ENCODE measurements at places on chromosomes 2 and 18. TPM values are rescaled to one million over a fixed set of nuclear protein-coding genes. Genes with fewer than 3 reads are reported as not detected.

DNA sequence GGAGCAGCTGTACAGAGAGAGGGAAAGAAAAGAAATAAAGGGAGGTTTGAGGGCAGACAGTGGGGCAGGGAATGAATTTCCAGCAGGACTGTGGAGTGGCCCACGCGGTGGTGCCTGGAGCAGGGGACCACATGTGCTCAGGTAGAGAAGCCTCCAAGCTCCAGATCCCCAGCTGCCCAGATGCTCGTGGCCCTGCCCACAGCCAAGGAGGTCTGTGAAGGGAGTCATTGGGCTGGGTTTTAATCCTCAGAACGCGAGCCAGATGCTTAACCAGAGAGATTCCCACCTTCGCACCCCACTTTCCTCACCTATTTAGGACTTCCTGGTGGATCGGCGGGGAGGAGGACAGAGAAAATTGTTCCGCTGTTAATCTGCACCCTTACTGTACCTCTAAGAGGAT lies 369.4 kb downstream of the PARD3B start:
- no peaks in the 10 kb centered on the region for H3K27me3 ChIP-seq
- H3K4me1 ChIP-seq = peaks cover 5% of the 10 kb centered on the region
- H3K36me3 ChIP-seq = no peaks in the 10 kb centered on the region

- peaks cover 36% of the 10 kb centered on the region for H3K27me3 ChIP-seq
- no peaks in the 10 kb centered on the region for H3K4me1 ChIP-seq
- no peak overlapping the region for H3K4me3 ChIP-seq
- DNase-seq = no peak
- no peak overlapping the region for H3K27ac ChIP-seq
Measured at GRCh38 chr2:68931799-68932198, 20.9 kb downstream of the GKN2 start.

- no peak overlapping the region for H3K4me3 ChIP-seq
- H3K4me1 ChIP-seq = no peaks in the 10 kb centered on the region
- no peak overlapping the region for H3K27ac ChIP-seq
Measured at GRCh38 chr2:43095533-43096295, 130.7 kb downstream of the ZFP36L2 start.

DNA sequence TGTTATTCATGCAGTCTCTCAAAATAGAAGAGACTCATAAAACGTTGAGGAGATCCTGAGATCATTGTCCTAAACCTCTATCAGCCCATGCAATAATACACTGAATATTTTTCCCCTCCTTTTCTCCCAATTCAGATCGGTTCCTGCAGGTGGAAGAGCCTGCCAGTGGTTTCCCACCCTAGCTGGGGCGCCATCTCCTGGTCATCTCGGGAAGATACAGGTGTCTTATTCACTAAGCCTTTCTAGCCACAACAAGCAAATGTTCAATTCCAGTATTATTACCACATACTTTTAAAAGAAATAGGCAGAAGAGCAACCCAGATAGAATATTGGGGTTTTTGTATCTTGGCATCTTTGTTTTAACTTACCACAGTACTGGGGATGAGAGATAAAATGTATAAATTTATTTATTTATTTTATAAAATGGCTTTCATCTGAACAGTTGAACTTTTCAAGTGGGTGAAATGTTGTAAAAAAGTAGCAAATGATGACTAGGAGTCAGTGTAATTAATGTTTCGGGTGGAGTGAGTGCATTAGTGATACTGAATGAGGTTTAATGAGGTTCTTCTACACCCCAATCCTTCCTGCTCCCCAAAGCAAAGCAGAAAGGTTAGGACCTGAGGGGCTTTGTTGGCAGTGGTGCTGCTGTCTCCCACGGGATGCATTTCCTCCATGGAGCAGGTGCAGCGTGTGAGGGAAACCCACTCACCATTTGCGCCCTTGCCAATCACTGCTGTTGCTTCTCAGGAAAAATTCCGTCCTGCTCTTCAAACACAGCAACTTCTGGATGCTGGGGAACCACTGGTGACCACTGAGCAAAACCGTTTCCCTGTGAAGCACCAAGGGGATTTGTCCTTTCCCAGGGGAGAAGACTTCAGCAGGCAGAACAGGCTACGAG lies 147.1 kb upstream of the FHL2 start:
- no peaks in the 10 kb centered on the region for H3K4me1 ChIP-seq
- H3K27me3 ChIP-seq = peaks cover 51% of the 10 kb centered on the region
- no peaks in the 10 kb centered on the region for H3K36me3 ChIP-seq

- H3K36me3 ChIP-seq = no peaks in the 10 kb centered on the region
- H3K4me3 ChIP-seq = no peak overlapping the region
- H3K27ac ChIP-seq = no peak overlapping the region
- no peaks in the 10 kb centered on the region for H3K27me3 ChIP-seq
- peaks cover 37% of the 10 kb centered on the region for H3K4me1 ChIP-seq
Measured at GRCh38 chr2:11873356-11874154, 127.1 kb downstream of the LPIN1 start.

DNA sequence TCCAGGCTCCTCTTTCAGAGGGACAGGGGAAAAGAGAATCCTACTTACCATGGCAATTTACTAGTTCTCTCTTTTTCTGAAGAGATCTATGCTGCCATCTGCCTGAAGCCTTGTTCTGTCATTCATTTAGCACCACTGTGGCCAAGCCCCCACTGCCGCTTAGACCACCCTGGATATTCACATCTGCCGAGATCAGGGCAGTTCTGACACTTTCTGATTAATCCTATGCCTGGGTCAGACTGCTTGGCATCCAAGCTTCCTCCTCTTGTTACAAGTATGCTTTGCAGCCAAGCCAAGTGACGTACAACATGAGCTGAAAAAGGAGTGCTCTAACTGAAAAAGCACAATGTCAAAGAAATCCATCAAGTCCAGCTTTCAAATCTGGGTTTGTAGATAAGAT lies 332.6 kb downstream of the SUCLG1 start:
- H3K27me3 ChIP-seq = no peaks in the 10 kb centered on the region
- H3K27ac ChIP-seq = no peak overlapping the region
- no peaks in the 10 kb centered on the region for H3K36me3 ChIP-seq
- no peaks in the 10 kb centered on the region for H3K4me1 ChIP-seq
- H3K4me3 ChIP-seq = no peak overlapping the region
- DNase-seq = no peak

- no peak overlapping the region for H3K27ac ChIP-seq
- no peak for DNase-seq
- H3K36me3 ChIP-seq = no peaks in the 10 kb centered on the region
- no peaks in the 10 kb centered on the region for H3K27me3 ChIP-seq
- H3K4me1 ChIP-seq = no peaks in the 10 kb centered on the region
Measured at GRCh38 chr18:27964811-27965210, 212.1 kb downstream of the CDH2 start.

- H3K4me3 ChIP-seq = no peak overlapping the region
- no peaks in the 10 kb centered on the region for H3K36me3 ChIP-seq
- H3K27me3 ChIP-seq = no peaks in the 10 kb centered on the region
- no peak overlapping the region for H3K27ac ChIP-seq
- no peaks in the 10 kb centered on the region for H3K4me1 ChIP-seq
- no peak for DNase-seq
Measured at GRCh38 chr18:32983721-32984120, 210.9 kb upstream of the KLHL14 start.

- no peak overlapping the region for H3K4me3 ChIP-seq
- peaks cover 6% of the 10 kb centered on the region for H3K36me3 ChIP-seq
Measured at GRCh38 chr2:148704247-148704646, 59.7 kb downstream of the EPC2 start.

- H3K27ac ChIP-seq = no peak overlapping the region
- peaks cover 89% of the 10 kb centered on the region for H3K36me3 ChIP-seq
- no peaks in the 10 kb centered on the region for H3K4me1 ChIP-seq
- H3K4me3 ChIP-seq = no peak overlapping the region
Measured at GRCh38 chr2:241235859-241236593, 47.5 kb downstream of the ANO7 start.

DNA sequence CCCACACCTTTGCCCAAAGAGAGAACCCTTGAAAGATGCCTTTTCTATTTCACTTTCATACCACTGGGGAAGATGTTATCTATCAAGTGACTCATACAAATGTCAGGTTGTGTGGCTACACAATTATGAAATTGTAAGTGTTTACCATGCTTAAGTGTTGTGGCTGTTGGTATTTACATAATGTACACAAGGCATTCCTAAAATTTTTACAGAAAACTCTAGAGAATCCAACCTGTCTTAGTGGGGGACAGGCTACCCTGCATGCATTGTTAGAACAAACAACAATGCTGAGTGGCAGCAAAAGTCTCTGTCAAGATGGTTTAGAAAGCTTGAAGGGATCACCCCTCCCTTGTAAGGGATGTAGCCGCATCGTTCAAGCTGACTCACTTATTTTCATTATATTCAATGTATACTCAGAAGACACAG lies 5.5 kb upstream of the MGAT4A start:
- no peaks in the 10 kb centered on the region for H3K4me1 ChIP-seq
- H3K36me3 ChIP-seq = no peaks in the 10 kb centered on the region
- H3K27me3 ChIP-seq = peaks cover 15% of the 10 kb centered on the region
- no peak for DNase-seq
- no peak overlapping the region for H3K4me3 ChIP-seq

The ESPNL gene
- 0.04 TPM for total RNA-seq

The SNTG2 gene
- total RNA-seq = not detected

The ITGA4 gene
- 1.1 TPM for total RNA-seq

The DNAJB2 gene
- 2.8 TPM for total RNA-seq

The GALR1 gene
- total RNA-seq = not detected

All from K562 (cell line).